NCI-H1417 treated with DMSO at 0.1 percent for 48 hours (cell line): ENCODE measurements at places on chromosomes 7 and 10.

GRCh38 chr7:124843336-124843735 is 77.7 kb upstream of the GPR37 start:
- no peak for DNase-seq

GRCh38 chr10:126210051-126210651 is 178.1 kb downstream of the ADAM12 start:
- DNase-seq, result no peak

DNA sequence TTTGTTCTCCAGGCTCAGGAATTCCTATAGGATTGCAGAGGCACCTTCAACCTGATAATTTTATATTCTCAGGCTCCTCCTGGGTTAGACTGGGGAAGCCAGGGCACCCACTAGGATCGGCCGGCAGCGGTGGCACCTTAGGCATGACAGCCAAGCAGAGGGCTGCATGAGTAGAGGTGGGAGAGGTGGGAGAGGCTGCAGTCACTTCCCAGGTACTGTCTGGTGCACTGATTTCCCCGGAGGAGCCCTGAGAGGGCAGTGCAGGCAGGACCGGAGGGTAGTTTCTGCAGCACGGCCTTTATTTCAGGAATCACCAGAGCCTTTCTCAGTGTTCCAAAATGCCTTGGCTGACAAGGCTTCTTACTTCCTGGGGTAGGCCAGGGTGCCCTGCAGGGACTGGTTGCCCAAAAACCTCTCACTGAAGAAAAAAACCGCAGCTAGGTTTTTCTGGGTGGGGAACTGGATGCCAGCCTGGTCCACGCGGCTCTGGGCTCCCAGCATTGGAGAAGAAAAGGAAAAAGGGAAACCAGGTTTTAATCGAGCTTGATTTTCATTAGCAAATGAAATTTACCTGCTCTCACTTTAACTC is 3.6 kb upstream of the HOXA13 start:
- no peak for DNase-seq

DNA sequence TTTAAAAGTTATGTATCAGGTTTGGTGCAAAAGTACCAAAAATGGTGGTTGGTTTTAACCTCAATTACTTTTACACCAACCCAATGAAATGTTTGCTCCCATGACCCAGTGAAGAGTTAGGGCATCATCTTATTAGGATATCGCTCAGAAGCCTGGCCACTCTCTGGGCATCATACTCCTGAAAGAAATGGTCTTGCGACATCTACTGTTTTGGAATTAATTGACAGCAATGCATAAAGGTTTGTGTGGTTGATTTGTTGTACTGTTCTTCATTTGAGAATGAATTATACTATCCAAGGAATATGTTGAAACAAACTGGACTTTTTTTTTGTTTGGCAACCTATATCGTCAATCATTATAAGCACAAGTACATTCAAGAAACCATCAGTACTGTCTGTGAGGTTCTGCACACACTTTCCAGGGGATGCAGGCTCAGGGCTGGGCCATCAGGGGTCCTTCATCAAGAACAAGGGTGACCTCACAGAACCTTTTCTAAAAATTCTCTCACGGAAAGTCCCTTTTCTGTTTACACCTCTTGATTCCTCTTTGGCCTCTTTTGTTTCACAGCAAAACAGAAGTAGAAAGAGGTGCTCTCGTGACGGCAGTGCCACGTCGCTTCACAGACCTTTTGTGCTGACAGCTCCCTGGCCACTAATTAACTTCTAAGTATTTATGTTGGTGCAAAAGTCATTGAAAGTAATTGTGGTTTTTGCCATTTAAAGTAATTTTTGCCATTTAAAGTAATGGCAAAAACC is 117.2 kb upstream of the KLF6 start:
- DNase-seq, result no peak

GRCh38 chr7:138876326-138876725 is 78.3 kb upstream of the ATP6V0A4 start:
- DNase-seq, result no peak

GRCh38 chr10:11886138-11886474 is 63.0 kb downstream of the PROSER2 start:
- no peak for DNase-seq

- no peak for DNase-seq
Observed at GRCh38 chr10:128187788-128188185, 61.6 kb upstream of the MKI67 start.

DNA sequence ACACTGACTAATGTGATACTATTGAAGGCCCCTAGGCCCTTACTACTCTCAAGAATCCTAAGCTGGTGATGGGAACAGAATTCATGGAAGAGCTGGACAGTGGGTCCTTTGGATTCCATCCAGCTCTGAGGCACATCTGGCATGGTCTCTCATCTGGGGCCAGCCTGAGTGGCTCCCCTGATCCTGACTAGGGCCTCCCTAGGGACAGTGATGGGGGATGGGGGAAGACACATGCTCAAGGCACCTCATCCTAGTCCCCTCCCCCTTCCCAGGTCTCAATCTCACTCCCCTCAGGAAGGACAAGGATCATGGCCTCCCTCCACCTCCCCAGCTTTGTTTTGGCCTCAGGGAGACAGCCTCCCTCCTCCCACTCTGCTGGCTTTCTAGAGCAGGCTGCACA is 1.8 kb downstream of the KCNIP2 start:
- no peak for DNase-seq

DNA sequence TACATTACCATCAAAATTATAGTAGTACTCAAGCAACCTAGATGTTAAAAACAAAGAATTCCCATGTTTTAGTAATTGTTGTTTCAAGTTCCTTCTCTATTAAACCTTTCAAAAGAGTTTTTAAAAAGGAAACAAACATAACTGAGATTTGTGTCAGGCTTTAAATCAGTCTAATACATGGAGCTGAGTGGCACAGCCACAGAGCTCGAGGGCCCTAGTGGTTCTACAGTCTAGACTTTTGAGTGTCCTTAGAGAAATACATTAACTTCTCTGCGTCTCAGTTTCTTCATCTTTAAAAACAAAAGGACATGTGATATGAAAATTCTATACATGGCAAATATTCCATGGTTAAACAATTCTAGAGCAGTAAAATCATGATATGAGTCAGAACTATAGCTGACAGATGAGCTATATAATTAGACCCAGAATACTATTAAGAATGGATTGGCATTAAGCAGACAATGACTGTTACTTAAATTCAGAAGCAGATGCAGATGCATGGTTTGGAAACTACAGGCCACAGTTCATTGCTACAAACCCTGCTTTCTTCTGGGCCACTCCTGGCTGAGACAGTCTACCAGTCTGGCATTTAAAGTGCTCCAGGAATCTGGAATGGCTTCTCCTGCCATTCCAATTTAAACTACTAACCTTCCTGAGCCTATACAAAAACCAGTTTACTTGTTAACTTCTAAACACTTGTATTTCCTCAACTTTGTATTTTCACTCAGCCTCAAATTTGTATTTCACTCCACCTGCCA is 77.4 kb downstream of the EPC1 start:
- no peak for DNase-seq

DNA sequence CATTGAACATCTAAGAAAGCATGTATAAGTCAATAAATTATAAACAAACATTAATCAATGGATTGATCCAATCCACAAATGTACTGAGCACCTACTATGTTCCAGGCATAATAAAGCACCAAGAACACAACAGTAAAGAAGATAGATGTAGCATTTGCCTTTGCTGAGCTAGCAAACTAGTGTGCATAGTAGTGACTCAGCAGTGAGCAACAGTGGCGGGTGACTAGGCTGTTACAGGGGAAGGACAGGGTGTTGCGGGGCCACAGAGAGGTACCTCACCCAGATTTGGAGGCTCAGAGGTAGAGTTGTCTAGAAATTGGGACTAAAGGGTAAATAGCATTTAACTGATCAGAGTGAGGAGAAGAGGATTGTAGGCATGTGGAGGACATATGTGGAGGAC is 83.6 kb downstream of the NXPH1 start:
- no peak for DNase-seq

DNA sequence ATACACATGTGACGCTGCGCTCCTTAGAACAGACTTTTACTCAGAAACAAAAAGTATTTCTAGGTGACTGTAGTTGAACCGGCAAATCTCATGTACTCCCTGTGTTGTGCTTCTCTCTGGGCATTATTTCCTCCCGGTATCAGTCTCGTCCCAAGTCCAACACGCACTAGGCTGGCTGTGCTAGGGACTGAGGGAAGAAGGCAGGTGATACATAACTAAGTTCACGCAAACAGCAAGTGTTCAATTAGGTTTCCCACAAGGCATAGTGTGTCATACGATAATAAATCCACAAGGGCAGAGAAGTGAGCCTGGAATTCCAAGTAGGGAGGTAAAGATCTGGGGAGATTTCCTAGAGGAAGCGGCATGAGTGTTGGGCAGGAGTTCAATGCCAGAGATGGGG is 20.4 kb downstream of the FAM53B start:
- DNase-seq, result no peak

DNA sequence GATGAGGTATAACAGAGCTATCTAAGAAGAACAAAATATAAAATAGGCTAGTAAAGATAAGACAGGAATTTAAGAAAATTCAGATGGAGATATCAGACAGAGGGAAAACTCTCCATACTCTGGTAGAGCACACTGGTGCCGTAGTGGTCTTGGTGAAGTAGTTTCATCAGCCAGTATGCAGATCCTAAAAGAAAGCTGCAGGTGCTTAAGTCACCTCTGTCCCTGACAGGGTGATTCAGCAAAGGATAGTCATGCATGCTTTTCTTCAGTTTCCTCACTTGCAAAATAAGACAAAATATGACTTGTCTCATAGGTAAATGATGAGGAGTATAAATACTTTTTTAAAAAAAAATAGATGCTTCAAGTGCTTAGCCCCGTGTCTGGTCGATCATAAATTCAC is 794.9 kb downstream of the TNS3 start:
- no peak for DNase-seq

- DNase-seq, result no peak
Observed at GRCh38 chr7:111605246-111605645, 43.0 kb upstream of the IMMP2L start.

DNA sequence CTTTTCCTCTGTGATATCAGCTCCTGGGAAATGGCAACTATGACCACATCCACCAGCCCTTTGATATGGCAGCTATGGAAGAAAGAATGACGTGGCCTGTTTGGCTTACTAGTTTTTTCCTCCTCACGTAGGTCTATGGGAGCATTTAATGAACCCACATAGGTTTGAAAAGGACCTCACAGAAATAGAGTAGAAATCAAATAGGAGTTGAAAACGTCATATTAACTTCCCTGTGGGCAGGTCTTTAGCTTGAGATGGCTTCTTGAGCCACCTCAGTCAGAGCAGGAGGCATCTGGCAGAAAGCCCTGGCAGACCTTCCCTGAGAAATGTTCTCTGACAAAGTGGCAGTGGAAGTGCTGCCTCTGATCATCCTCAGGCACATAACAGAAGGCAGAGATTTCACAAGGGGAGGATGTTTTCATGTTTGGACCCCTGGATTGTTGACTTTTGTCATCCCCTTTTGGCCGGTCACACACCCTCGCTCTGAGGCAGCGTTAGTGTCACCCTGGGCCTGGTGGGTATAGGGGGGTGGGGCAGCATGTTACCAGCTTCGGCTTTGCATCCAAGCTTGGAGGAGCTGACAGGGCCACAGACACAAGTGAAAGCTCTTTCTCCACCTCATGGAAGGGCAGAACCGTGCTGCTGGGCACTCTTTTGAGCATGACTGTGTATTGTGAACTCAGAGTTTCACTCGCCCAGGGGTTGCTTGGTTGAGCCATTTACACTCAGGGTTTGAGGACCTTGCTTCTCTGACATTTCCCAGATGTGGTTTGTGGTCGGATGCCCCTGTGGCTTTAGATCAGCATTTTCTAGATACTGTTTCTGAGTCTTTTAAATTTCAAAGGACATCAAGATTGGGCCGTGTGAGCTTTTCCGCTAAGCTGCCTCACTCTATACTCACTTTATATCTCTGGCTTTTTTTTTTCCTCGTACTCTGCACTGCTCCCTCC is 184.2 kb downstream of the STK31 start:
- no peak for DNase-seq

- DNase-seq, result no peak
Observed at GRCh38 chr10:92121686-92122492, 169.0 kb downstream of the CPEB3 start.
